SK-N-MC (cell line): ENCODE measurements at places on chromosomes 11 and 22.

- no peak for DNase-seq
Observed at GRCh38 chr22:21629255-21630149, at the start of gene YDJC. Gene YDJC (minus strand): TSS chr22:21630022. CDS start chr22:21630014, 8 bp downstream.

DNA sequence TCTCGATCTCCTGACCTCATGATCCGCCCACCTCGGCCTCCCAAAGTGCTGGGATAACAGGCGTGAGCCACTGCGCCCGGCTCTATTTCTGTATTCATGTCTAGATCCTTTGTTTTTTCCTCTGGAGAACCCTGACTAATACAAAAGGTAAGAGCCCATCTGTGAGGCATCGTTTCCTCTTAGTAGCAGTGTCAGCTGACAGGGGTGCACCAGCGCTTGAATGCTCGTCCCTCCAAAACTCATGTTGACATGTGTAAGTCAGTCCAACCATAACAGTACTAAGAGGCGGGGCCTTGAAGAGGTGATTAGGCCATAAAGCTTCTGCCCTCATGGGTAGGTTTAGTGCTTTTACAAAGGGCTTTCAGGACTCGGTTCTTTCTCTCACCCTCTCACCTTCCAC is 470.1 kb upstream of the B3GAT1 start:
- no peak for DNase-seq

GRCh38 chr11:31813391-31814175 is 2.5 kb upstream of the PAX6 start:
- no peak for DNase-seq

GRCh38 chr22:47088480-47089158 is 326.2 kb downstream of the TBC1D22A start:
- DNase-seq = no peak

DNA sequence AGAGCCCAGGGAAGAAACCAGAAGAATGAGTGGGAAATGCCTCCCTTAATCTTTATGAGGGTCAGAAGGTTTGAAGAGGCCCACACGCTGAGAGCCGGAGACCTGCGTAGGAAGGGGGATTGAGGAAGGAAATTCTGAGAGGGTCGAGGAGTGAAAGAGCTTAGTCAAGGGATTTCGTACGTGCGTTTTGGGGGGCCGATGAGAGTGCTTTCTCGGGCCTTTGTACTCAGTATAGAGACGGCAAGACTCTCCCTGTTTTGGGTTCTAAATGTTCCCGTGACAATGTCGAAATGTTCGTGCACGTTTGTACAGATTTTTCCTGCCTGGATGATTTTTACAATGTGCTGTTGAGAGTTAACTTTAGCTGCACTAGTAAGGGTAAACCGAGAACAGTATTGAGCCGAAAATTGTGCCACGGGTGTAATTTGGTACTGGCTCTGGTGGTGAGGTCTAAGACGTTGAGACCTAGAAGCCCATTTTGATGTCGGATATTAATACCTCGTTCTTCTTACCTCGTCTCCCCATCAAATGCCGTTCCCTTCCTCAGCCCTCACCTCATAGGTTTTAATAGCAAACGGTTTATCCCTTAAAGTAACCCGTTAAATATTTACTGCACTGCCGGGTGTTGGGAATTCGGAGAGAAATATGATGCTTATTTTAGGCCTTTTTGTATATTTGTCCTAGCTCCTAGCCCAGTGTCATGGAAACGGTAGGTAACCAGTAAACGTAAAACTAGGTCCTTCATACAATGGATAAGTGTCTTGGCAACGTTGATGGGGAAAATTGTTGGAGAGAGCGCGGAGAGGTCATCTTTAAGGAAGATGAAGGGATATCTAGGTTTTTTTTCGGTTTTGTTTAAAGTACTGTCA is 734 bp downstream of the C11orf58 start:
- DNase-seq = no peak

DNA sequence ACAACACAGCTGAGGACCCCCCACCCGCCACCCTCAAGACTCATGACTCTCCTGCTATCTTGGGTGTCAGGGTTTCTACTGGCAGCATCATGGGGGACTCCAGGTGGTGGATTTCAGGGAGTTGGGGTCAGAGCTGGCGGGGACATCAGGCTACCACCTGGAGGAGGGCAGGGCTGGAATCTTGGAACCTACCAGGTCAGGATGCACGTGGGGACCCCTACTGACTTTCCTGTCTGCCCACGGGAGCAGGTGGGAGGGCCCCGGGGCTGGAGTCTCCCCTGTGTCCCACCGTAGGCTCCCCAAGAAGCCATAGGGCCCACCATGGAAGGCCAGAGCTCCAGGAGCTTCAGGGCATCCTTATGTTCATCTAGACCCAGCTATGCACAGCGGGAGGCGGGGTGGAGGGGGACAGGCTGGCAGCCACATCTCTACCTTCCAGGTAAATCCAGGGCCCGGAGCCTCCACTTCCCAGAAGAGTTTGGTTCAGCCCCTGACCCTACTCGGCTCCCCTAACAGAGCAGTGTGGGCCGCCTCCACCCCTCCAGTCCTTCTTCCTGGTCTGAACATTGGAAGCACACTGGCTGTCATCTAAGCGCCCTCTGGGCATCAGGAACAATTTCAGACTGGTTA is 10.0 kb downstream of the SLC37A2 start:
- no peak for DNase-seq

DNA sequence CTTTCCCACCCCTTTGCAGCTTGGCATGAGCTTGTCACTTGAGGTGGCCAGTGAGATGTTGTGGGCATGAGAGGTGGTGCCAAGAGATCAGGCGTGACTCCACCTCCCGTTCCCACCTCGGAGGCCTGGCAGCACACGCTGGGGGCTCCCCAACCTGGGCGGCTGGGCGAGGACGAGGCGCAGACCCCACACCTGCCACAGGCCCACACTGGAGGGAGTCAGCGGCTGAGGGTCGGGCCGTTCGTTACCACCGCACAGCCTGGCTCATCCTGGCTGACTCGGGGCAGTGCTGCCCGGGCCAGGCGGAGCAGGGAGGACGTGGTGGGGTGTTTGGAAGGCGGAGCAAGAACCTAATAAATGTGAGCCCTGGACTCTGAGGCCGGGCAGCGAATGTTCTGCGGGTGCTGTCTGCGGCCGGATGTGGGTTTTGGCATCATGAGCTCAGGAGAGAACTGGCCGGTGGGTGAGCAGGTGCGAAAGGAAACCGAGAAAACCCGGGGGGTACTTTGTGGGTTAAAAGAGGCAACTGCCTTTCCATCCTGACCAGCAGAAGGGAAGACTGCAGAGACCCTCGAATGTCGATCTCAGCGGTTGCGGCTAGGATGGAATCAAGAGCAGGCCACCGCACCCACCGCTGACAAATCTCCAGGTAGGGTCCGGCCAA is 10.2 kb upstream of the IFITM3 start:
- no peak for DNase-seq

- DNase-seq = no peak
Observed at GRCh38 chr22:29973269-29973668, 90.3 kb downstream of the MTMR3 start.

GRCh38 chr11:36449561-36450096 is 60.4 kb downstream of the TRAF6 start:
- DNase-seq = no peak

- DNase-seq = no peak
Observed at GRCh38 chr11:83835423-83835822, 549.3 kb upstream of the CCDC90B start.
